ENCODE measurements at places on chromosomes 4 and X. TPM values are rescaled to one million over a fixed set of nuclear protein-coding genes. Genes with fewer than 3 reads are reported as not detected.

DNA sequence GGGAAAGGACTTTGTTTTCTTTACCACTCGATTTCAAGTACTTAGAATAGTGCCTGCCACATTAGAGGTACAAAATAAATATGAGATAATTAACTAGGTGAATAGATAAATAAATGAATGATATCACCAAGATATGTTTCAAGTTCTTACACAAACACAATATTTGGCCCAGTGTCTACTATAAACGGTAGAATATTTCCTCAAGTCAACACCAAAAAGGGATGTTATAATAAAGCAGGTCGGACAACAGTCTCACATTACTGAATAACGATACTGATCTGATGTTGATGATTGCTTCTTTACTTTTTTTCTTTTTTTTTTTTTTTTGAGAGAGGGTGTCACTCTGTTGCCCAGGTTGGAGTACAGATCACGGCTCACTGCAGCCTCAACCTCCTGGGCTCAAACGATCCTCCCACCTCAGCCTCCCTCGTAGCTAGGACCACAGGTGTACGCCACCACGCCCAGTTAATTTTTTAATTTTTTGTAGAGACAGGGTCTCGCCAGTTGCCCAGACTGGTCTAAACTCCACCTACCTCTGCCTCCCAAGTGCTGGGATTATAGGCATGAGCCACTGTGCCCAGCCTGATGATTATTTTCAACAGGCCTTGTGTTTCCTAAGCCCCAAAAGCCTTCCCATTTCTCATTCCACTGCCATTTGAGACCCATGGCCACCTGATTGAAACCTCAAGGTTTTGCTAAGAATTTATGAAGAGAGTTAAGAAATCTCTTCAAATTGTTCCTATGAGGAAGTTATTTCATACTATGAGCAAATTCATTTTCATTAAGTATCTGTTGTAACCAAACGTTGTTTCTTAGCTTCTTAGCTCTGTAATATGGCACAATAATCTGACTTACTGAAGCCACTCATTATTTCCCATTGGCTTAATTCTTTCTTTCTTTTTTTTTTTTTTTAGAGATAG is 2.3 kb downstream of the MANBA start:
- DNase-seq: no peak

DNA sequence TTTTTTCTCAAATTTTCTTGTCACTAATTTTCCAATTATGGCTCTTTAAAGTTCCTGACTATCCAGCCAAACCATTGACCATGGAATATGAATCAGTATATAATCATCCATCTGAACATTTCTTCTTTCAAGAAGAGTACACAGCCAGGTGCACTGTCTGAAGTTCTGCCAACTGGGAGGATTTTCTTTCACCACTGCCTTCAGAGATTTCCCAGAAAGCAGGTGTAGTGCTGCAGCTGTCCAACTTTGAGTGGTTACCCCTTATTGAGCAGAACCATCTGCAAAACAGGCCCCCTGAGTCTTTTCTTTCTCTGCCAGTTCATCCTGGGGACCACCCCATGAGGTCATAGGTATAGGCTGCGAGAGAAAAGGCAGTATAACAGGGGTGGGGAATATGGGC is 1213.2 kb downstream of the RAPGEF2 start:
- DNase-seq: no peak

DNA sequence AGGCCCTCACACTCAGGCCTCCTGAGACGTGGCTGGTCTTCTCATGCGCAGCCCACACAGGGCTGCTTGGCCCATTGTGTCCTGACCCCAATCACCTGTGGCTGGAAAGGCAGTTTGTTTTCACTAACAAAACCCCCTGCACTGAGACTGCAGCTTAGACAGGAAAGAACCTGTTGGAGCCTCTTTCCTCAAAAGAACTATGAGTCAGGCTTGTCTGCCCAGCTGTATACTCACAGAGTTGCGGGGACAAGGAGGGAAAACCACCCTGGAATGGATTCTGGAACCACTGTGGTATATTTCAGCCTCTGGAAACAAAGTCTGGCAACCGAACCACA is 5.2 kb upstream of the TMEM156 start:
- no peak for DNase-seq

DNA sequence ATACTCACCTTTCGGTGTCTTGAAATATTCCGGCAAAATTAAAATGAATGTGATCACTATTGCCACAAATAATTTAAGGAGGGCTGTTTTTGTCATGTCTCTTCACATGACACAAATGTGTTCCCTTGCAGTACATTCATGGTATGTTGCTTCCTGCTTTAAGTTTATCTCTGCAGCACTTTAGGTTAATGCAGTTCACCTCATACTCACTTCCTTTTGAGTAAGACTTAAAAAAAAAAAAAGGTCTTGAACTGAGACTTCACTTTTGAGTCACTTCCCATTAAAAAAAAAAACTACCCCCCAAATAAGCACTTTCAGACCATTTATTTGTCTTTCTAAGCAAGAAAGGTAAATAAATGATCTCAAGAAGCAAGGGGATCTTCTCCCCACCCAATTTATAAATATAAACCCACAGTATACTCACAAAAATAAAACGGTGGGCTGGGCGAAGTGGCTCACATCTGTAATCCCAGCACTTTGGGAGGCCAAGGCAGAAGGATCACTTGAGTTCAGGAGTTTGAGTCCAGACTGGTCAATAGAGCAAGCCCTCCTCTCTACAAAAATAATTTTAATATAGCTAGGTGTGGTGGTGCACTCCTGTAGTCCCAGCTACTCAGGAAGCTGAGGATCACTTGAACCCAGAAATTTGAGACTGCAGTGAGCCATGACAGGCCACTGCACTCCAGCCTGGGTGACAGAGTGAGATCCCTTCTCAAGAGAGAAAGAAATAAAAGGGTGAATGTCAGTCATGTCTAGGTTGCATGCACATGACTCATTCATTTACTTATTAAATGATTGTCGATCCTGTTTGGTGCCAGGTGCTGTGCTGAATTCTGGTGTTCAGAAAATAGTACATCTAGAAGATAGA is at the start of gene TMEM156:
Gene TMEM156 (minus strand): TSS at position 192 of the 868 bp plus-strand sequence. CDS start 96 bp downstream, at position 96.
- DNase-seq: peak; percentile 71

GRCh38 chrX:30577362-30577991 is at the start of gene TASL:
TASL (minus strand) TSS chrX:30577766; CDS start chrX:30560355, 17,411 bp downstream.
- peak; percentile 55 for DNase-seq

DNA sequence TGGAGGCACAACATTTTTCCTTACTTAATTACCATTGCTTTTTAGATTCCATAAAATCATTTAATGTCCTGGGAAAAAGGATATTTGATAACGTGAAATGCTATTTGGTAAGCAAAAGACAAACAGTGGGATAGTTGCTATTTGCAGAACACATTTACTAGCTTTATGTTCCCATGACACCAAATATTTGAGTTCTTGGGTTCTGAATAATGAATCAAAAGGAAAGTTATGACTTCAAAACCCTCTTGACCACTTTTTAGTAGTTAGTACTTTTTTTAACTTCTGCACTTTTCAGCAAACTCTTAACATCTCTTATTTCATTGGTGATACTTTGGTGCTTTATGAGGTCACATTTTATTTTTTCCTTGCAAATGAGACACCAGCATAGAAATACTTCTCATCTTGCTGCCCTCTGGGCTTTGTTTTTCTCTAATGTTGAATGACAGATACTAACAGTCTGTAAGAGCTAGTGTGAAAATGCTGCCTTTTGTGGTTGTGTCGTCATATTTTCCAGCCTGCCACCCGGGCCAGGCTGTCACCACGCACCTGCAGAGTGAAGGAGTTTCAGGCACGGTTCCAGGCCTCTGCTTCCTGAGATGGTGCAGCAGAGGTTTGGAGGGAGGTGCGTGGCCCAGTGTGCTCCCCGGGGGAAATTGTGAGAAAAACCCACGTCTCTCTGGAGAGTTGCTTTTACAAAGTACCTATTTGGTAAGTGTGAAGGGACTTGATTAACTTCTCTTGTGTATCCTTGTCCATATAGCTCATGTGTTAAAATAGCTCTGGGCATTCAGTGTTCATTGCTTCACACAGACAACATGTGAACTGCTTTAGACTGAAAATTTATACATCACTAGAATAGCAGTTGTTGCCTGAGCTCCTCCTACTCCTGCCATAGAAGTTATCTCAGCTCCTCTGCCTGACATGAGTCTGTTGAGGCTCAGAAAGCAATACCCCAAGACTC is 34.7 kb downstream of the MSL3 start:
- DNase-seq: peak; percentile 11

DNA sequence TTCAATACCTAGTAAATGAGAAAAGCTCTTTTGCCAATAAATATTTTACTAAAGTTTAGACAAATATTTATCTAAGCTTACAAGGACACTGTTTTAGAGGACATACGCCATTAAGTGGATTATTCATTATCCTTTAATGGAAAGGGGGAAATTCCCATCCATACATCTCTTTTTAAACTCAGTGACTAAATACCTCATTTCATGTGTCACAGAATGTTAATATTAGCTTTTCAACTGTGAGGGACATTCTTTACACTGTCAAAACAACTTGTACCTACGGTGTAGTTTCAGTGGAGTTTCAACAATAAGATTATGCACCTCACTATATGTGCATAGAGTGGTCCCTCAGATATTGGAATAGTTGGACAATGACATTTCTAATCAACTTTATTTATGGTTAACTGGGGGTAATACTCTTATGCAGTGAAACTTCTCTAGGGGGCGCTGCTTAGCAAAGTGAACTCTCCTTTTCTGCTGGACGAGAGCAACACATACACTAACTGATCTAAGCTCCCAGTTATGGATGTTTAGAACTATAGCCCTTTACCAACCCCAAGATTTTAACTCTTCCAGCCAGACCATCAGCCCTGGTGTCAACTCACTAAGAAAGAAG is 9.7 kb downstream of the HS6ST2 start:
- no peak for DNase-seq

GRCh38 chr4:1477045-1477840 is 71.0 kb upstream of the NKX1-1 start:
- DNase-seq: no peak

GRCh38 chrX:152907084-152907651 is 9.3 kb downstream of the ZNF185 start:
- no peak for DNase-seq

DNA sequence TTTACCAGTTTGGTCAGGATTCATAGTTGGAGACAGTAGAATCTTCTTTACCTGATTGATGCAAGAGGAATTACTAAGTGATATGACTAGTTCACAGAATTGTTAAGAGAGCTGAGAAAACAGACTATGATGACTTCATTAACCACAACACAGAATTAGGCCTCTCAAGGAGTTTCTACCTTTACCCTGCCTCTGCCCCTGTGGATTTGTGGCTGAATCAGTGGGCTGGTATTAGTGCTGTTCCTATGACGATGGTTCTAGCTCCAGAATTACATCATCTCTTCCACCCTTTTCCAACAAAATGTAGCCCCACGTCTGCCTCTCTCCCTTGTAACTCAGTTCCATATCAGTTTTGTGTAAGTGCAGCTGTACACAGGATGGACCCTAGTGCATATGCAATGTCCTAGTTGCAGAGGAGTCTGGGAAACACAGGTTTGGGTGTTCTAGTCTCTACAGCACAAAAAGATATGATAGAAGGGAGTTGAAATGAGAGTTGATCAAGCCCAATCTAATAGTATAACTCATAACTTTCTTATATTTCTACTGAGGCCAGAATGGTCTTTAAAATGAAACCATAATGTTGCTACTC is 99.3 kb downstream of the ANXA5 start:
- DNase-seq: no peak

DNA sequence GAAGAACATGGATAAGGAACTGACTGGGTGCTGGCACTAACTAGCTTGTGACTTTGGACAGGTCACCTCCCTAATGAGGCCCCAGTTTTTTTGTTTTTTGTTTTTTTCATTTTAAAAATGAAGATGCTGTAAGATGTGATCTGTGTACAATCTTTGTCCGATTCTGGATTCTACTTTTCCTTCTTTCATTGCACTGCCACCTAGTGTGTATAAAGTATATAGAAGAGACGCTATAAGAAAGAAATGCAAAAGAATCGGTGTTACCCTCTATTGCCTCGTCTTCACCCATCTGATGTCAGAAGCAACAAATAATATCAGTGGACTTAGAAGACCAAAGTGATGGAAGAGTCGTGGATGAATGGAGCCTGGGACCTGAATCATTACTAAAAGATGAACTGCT is 58.6 kb upstream of the P2RY10 start:
- no peak for DNase-seq

- no peak for DNase-seq
Measured at GRCh38 chrX:2846992-2847391, 18.3 kb downstream of the GYG2 start.

DNA sequence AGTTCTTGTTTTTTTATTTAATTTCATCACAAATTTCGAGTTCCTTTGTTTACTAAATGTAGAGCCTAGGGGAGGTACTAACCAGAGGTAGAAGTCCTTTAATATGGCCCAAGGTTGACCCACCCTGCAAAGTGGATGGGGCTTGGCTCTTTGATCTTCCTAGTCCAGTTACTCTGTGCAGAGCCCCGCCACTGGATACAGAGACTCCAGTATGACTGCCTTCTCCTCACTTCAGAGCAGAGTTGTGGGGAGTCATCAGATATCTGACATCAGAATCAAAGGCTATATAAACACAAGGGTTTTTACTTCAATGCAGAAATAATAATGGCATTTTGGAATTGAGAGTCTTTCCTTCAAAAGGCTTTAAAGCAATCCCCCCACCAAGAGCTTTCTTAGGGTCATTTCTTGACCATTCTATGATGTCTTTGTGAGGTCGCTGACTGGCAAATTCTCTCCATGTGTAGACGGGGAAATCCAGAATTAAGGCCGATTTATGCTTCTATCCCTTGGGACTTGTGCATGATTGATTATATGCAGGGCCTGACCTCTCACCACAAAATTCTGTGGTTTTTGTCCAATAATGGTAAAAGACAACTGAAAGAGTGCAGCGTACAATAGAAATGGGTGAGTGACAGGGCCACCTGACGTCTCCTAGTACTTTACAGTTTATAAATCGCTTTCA is 88.3 kb upstream of the CITED1 start:
- DNase-seq: no peak

- DNase-seq: no peak
Measured at GRCh38 chr4:110414561-110414920, 61.4 kb upstream of the ENPEP start.

GRCh38 chr4:107600983-107601382 is 119.1 kb downstream of the PAPSS1 start:
- DNase-seq: no peak

DNA sequence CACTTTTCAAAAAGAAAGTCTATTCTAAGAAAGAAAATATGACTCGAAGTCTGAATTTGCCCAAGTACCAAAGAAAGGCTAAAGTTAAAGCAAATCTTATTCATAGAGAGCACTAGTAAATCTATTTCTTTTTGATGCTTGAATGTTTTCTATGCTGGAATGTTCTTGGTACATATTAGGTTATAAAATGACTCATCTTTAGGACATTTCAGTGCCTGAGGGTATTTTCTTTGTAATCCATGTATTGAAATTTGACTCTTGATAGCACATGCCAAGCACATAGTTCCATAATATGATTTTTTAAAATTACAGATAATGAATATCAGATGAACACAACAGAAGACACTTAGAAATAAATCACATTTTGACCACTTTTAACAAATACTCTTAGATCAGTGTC is 232.8 kb downstream of the TRIML1 start:
- no peak for DNase-seq

- no peak for DNase-seq
Measured at GRCh38 chr4:33959519-33959918, 2284.8 kb downstream of the ARAP2 start.

Gene PAGE2
- polyA plus RNA-seq: not detected

Gene TRIM60
- not detected for polyA plus RNA-seq

Gene BMPR1B
- not detected for polyA plus RNA-seq

Gene RAB41
- polyA plus RNA-seq: not detected

Gene KLF8
- 1.3 TPM for polyA plus RNA-seq

Gene ZNF157
- polyA plus RNA-seq: not detected

Gene SORBS2
- polyA plus RNA-seq: not detected

Gene PPP4R3C
- not detected for polyA plus RNA-seq

Measured in CD4-positive, CD25-positive, alpha-beta regulatory T cell (primary cell).